IPS-NIHi11 (cell line): ENCODE measurements at places on chromosomes 2 and 18.

GRCh38 chr2:112480530-112481049 is 1.4 kb upstream of the TTL start:
- DNase-seq = no peak

GRCh38 chr2:3420076-3420768 is 40.7 kb downstream of the TRAPPC12 start:
- DNase-seq = no peak

DNA sequence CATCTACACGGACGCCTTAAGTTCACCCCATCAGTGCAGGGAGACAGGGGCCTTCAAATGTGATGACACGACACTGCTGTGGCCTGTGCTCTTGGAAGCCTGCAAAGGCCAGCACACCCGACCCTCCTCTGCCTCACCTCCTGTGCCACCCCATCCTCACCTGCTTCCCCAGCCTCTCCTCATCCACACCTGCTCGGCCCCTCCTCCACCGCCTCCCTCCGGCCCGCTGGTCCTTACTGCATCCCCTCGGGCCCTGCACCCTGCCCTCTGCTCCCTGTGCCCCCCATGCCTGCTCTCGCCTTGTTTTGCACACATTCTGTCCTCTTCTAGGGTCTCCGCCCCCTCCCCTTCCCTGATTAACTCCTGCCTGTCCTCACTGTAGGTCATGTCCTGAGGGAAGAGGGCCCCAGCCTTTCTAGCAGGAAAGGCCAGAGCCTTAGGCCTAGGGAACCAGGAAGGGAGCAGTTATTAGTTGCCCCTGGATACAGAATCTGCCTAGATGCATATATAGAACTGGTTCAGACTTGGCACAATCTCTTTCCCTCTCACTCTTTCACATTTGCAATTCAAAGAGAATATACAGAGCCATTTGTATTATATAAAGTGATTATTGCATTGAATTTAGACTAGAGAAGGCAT is 39.4 kb downstream of the TRAPPC12 start:
- no peak for DNase-seq

DNA sequence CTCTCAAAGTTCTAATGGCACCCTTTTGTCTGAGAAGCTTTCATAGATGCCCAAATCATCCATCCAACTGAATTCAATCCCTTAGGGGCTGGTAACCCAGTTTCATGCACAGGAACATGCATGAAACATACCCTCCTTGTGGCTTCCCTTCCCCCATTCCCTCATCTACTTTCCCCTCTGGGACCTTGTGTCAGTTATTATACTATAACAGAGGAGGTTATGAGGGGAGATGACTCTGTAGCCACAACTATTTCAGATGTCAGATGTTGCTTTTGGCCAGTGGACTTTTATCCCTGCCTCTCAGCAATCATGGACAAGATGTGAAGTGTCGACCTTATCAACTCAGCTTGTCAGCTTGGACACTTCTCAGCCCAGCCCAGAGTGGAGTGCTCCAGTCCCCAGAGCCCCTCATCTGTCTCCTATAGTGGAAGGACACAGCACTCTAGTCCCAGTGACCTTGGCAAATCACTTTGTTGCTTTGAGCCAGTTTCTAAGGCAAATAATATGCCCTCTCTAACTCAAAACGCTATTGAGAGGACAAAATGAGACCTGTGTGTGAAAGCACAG is 8.4 kb downstream of the DHRS9 start:
- DNase-seq = no peak

GRCh38 chr2:52934323-52934898 is 833.2 kb upstream of the CHAC2 start:
- DNase-seq = no peak

DNA sequence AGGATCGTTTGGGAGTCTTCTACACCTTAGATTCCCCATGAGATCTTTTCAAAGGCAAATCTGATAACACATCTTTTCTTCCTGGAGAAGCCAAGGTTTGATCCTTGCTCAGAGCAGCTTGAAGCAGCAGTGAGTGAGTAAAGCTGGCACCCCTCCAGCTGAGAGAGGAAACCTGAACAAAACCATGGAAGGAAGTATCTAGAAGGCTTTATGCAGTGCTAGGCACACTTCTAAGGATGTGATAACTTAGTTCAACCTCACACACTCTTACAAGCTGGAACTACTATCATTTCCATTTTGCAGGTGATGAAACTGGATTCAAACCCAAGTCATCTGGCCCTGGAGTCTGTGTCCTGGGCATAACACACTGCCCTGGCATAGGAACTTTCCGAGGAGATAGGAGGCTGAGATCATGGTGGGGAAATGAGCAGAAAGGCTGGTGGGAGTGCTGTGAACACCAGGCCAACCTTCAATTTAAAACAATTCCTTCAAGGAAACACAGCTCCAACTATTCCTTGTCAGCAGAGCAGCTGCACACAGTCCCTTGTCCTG is 71.2 kb downstream of the CTAGE1 start:
- DNase-seq = no peak

- no peak for DNase-seq
Observed at GRCh38 chr2:110713513-110714362, 18.6 kb upstream of the ACOXL start.

DNA sequence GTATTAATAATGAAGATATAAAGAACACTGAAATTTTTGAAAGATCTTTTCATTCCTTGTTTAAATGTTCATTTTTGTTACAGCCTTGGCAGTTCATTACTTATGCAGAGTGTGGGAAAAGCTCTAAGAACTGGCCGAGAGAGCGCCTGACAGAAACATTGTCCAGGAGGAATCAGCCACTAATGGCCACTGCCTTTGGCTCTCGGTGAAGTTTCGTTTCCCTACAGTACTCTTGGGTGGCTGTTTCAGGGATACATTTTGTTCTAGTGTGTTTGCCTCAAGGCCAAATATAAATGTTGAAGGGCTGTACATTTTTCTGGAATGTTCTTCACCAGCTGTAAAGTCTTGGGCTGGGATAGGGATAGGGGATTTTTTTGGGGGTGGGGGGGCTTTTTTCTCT is 10.7 kb downstream of the SPTBN1 start:
- DNase-seq = no peak

GRCh38 chr2:180227461-180227860 is 220.4 kb upstream of the CWC22 start:
- DNase-seq = no peak

DNA sequence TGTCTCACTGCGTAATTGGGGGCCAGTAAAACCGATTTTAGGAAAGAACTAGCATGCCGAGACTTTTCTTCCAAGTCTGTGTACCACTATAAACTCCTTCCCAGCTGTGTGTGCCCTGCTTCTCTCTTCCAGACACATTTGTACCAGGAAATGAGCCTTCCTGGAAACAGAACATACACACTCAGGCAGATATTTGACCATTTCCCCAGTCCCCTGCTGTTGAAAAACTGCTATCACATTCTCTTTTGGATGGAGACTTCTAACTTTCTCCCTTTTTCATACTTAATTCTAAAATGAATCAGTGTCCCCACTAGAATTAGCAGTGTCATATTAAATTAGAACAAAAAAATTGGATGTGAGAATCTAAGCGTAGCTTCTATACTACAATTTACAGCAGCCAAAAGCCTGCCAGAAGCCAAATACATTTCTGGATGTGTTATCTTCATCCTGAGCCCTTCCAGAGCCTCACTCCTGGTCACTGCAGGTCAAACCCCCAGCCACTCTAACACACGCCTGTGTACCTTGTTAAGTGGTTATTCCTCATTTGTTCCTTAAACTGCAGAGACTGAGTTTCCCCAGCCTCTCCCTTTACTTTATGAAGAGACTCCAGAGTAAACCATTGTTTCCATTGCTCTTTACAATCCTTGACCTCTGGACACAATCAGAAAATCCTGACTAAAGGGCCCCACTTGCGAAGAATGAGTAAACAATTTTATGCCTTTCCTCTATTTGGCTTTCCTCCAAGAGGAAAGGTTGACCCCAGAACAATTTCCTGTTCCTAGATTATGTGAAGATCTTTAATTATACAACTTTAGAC is 20.4 kb downstream of the DSG4 start:
- no peak for DNase-seq

GRCh38 chr18:6616981-6617380 is 112.5 kb upstream of the ARHGAP28 start:
- no peak for DNase-seq

- no peak for DNase-seq
Observed at GRCh38 chr2:109401370-109401769, 212.4 kb downstream of the SEPTIN10 start.

DNA sequence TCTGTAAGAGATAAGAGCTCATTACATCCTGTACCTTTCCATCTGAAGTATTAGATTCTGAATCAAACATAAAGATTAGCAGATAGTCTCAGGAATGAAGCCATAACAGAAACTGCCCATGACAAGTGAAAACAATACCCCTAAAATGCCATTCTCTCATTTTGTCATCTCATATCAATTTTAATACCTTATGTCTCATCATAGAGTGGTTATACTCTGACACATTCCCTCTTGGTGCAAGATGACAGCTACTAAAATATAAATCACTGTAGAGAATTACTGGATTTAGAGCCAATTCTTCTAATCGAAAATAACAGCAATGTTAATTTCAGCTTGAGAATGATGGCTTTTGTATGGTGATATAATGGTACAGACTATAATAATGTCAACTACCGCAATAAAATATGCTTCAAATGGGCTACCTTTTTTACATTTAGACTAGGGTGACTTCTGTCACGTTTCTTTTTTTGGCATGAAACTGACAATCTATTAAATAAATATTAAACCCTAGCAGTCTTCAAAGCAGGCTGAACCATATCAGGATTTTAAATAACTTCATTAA is 125.1 kb upstream of the ITGA4 start:
- DNase-seq = no peak

- DNase-seq = no peak
Observed at GRCh38 chr2:138432971-138433370, 68.6 kb upstream of the SPOPL start.

GRCh38 chr2:211860224-211860623 is 678.4 kb downstream of the ERBB4 start:
- DNase-seq = no peak
